ENCODE measurements at places on chromosomes 7 and 10.

GRCh38 chr10:43202224-43202656 is 64.0 kb downstream of the CSGALNACT2 start:
- no peak for DNase-seq
- no peaks in the 10 kb centered on the region for H3K27me3 ChIP-seq
- H3K4me3 ChIP-seq, result peak overlapping the region; percentile 69
- peaks cover 9% of the 10 kb centered on the region for H3K4me1 ChIP-seq

DNA sequence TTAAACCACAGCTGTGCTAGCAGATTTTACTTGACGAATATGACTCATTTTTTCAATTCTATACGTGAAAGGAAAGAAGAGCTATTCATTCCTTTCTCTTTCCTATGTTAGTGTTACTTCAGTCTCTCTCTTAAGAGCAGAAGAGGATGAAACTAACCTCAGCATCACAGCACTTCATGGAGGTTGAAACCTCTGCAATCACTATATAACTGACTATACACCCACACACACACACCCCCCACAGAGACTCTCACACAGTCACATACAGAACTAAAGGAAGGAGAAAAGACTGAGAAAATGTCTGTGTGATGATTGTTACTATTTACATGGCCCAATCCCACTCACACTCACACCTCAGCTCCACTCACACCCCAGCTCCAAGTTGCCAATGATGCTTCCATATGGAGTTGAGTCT is 104.2 kb downstream of the KIF20B start:
- H3K27ac ChIP-seq, result no peak overlapping the region
- H3K4me1 ChIP-seq, result no peaks in the 10 kb centered on the region
- no peak overlapping the region for H3K4me3 ChIP-seq

- H3K36me3 ChIP-seq, result no peaks in the 10 kb centered on the region
- H3K27me3 ChIP-seq, result no peaks in the 10 kb centered on the region
- DNase-seq, result no peak
- no peak overlapping the region for H3K4me3 ChIP-seq
- H3K27ac ChIP-seq, result no peak overlapping the region
Observed at GRCh38 chr7:33395340-33395739, 266.0 kb downstream of the BBS9 start.

DNA sequence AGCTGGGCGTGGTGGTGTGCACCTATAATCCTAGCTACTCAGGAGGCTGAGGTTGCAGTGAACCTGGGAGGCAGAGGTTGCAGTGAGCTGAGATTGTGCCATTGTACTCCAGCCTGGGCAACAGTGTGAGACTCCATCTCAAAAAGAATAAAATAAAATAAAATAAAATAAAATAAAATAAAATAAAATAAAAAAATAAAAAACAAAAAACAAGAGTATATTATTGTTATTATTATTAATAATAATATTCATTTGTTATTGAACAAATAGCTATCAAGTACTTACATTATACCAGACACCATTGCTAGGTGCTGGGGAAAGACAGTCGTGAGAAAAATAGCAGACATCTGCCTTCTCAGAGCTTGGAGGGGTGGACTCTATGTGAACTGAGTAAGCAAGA is 24.1 kb downstream of the PAX2 start:
- DNase-seq, result no peak
- H3K27me3 ChIP-seq, result no peaks in the 10 kb centered on the region
- H3K27ac ChIP-seq, result no peak overlapping the region

DNA sequence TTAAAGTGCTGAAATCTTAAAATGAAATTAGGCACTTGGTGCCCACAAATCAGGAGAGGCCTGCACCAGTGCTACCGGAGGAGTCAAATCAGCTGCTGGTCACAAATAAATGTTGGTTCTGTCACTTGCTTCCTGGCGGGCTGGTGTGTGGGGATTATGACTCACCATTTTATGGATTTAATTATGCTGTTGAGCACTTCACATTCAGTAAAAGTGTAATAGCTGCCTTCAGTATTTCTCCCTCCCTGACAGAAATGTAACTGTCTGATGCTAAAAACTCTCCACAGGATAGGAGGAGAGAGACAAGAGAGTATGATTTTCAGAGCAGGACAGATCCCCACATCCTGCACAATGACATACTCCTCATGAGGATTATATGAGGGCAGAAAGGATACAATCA is 186.0 kb downstream of the JAZF1 start:
- no peak for DNase-seq
- peaks cover 33% of the 10 kb centered on the region for H3K4me1 ChIP-seq
- H3K27ac ChIP-seq, result no peak overlapping the region
- no peak overlapping the region for H3K4me3 ChIP-seq

DNA sequence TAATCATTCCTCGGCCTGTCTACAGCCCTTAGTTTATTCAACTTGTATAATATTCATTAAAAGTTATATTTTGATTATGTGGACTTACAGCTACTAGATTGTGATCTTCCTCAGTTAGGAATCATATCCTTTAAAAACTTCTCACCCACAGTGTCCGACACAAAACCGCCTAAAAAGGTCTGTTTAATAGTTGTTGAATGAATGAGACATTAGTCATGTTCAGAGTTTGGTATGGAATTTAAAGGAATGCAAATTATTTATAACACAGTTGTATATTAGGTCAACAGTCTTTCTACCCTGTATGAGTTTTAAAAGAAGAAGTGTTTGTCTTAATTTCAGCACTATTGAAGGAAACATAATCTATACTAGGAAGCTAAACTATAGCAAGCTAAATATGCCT is 390.0 kb downstream of the ARL4A start:
- H3K36me3 ChIP-seq, result no peaks in the 10 kb centered on the region
- H3K4me1 ChIP-seq, result no peaks in the 10 kb centered on the region
- H3K27me3 ChIP-seq, result no peaks in the 10 kb centered on the region
- H3K27ac ChIP-seq, result no peak overlapping the region
- DNase-seq, result no peak
- H3K4me3 ChIP-seq, result no peak overlapping the region

DNA sequence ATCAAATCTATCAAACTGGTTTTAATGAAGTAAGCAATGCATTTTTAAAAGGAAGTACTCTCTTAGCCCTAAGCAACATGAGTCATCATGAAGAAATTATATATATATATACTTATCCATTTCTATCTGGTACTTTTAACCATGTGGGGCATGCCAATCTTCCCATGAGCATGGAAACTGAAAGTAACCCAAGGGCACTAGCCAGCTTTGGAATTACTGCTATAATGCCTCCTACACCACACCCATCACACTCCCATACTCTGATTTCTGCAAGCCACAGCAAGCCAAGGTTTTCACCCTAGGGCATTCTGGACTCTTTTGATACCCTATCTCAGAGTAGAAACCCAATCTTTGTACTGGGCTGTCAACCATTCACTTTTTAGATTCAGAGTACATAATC is 204.6 kb downstream of the IMMP2L start:
- peaks cover 11% of the 10 kb centered on the region for H3K4me1 ChIP-seq
- no peak for DNase-seq
- no peak overlapping the region for H3K4me3 ChIP-seq
- no peak overlapping the region for H3K27ac ChIP-seq

GRCh38 chr10:76176166-76176550 is 744.7 kb downstream of the LRMDA start:
- DNase-seq, result no peak
- H3K4me3 ChIP-seq, result no peak overlapping the region
- H3K27me3 ChIP-seq, result no peaks in the 10 kb centered on the region

DNA sequence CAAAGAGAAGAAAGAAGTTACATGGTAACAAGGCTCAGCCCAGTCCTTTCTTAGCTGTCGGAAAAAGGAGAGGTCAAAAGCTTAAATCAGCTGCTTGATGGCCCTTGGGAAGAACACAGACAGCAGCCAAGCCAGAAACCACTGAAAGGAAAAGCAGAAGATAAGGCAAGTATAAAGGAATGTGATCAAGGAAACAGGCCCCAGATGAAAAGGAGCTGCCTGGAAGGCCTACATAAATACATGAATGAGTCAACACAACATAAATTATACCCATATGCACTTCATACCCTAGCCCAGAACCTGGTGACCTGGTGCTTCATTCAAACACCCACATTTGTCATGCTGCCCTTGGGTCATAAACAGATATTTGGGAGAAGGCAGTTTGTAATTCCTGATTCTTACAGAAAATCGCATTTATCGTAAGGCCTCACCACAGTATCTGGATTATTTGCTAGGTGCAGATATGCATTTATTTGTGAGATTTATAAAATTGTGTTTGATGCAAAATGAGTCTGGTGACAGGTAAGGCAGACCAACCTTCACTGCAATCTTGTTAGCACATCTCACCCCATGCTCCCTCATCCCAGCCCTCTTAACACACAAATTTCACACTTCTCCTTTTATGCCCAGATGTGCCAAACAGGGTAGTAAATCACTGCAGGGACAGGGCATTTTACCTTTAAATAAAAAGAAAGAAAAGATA is 94.9 kb upstream of the KCNIP2 start:
- no peak for DNase-seq
- H3K36me3 ChIP-seq, result no peaks in the 10 kb centered on the region

- no peaks in the 10 kb centered on the region for H3K36me3 ChIP-seq
- no peaks in the 10 kb centered on the region for H3K4me1 ChIP-seq
- H3K4me3 ChIP-seq, result no peak overlapping the region
- no peak overlapping the region for H3K27ac ChIP-seq
Observed at GRCh38 chr7:30642789-30643188, 39.5 kb downstream of the CRHR2 start.

DNA sequence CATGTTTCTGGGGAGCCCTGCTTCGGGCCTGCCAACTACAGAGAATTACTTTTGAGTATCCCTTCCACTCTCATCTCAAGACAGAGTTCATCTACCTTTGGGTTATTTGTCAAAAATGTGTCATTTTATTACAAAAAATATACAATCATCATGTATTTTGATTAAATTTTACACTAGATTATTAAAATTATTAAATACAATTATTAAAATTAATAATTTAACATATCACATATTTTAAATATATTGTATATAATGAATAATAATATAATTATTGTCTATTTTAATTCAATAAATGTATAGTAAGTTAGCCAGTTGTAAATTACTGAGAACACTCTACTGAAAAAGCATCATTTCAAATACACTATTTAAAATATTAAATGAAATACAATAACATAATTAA is 50.9 kb downstream of the FIGNL1 start:
- H3K4me1 ChIP-seq, result no peaks in the 10 kb centered on the region
- no peak for DNase-seq
- H3K27ac ChIP-seq, result no peak overlapping the region

- H3K36me3 ChIP-seq, result no peaks in the 10 kb centered on the region
- peaks cover 38% of the 10 kb centered on the region for H3K27me3 ChIP-seq
- H3K27ac ChIP-seq, result no peak overlapping the region
- peak overlapping the region; percentile 39 for H3K4me3 ChIP-seq
Observed at GRCh38 chr7:97020996-97021746, 3.5 kb downstream of the DLX5 start.

- H3K4me3 ChIP-seq, result no peak overlapping the region
- no peak overlapping the region for H3K27ac ChIP-seq
- H3K4me1 ChIP-seq, result no peaks in the 10 kb centered on the region
- H3K27me3 ChIP-seq, result no peaks in the 10 kb centered on the region
Observed at GRCh38 chr10:49429458-49429857, 33.6 kb upstream of the DRGX start.

DNA sequence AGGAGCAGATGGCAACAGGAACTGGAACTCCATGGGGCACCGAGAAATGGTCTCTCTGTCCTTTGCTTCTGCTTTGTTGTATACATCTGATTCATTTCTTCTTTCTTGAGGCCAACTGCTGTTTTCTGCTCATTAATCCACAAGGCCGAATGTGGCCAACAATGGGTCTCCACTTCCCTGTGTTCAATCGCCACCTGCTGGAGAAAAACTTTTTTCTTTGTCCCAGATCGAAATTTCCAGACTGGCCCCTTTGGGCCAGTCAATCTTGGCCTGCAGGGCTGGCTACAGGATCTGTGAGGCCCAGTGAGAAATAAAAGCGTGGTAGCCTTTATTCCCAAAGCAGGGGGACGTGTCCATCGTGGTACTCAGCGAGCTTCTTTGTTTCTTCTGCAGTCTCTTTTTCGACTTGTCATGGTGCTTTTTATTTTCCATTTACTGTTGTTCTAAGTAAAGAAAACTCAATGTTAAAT is 58.8 kb downstream of the PARP12 start:
- H3K27me3 ChIP-seq, result no peaks in the 10 kb centered on the region
- H3K36me3 ChIP-seq, result no peaks in the 10 kb centered on the region
- no peak overlapping the region for H3K4me3 ChIP-seq
- no peak for DNase-seq
- H3K4me1 ChIP-seq, result no peaks in the 10 kb centered on the region

DNA sequence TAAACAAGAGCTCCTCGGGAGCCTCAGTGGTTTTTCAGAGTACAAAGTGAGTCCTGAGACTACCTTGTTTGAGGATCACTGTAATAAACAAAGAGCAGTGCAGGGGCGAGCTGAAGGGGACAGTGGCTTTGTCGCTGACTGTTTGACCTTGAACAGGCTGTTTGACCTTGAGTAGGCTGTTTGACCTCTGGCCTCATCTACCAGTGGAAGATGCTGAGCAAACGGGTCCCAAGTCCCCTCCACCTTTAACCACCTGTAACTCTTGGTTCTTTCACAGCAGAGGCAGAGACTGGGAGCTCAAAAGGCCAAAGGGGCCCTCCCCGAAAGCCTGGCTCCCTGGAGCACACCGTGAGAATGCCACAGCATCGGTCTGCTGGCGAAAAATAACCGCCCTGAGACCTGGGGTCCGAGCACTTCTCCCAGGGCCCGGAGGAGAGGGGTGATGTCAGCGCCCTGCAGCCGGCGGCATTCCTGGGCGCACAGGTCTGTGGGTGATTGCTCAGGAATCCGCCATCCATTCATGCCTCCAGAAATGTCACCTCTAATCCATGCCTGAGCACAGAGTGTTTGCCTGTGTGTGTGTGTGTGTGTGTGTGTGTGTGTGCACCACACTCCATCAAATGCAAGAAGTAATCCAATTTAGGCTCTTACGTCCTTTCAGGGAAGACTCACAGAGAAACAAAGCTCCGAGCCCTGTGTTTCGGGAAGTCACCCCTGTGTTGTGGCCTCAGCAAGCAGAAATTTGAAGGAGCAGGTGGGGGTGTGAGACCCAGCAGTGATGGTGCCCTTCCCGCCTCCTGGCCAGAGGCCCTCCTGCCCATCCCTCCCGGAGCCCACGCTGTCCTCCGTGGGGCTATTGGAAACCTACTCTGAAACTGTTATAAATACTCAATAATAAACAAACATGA is 66.5 kb downstream of the ASB13 start:
- H3K4me1 ChIP-seq, result peaks cover 14% of the 10 kb centered on the region
- H3K27ac ChIP-seq, result peak overlapping the region; percentile 87

DNA sequence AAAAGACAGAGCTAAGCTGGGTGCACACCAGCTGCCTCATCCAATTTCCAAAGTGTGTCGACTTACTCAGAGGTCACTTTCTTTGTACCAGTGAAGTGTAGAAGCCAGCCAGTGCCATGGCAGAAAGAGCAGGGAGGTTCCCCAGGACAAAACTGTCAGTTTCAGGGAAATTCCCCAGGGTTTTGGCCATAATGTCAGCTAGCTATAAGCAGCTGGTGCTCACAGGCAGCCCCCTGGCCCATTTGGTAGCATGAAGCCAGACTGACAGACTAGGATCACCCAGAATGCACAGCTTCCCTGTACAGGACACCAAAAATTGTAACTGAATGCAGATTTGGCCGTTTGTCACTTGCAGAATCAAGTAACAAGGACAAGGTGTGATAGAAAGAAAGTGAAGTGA is 28.6 kb downstream of the MRPL32 start:
- no peaks in the 10 kb centered on the region for H3K36me3 ChIP-seq
- no peak overlapping the region for H3K4me3 ChIP-seq
- no peaks in the 10 kb centered on the region for H3K27me3 ChIP-seq
- DNase-seq, result no peak
- no peak overlapping the region for H3K27ac ChIP-seq

Measured in thoracic aorta (tissue), 2 donors.